ENCODE measurements at places on chromosomes 7 and 10. TPM values are rescaled to one million over a fixed set of nuclear protein-coding genes. Genes with fewer than 3 reads are reported as not detected.
A peak's percentile ranks its signal among the peaks of the same experiment; 100 is the strongest.

- DNase-seq: no peak
- H3K4me1 ChIP-seq: peaks cover 9% of the 10 kb centered on the region
- H3K4me3 ChIP-seq: no peak overlapping the region
- no peaks in the 10 kb centered on the region for H3K27me3 ChIP-seq
- no peaks in the 10 kb centered on the region for H3K36me3 ChIP-seq
- no peak overlapping the region for H3K27ac ChIP-seq
Observed at GRCh38 chr7:116159711-116160110, 50.6 kb upstream of the TES start.

The INMT gene
- 15.6 TPM for total RNA-seq

The DKK1 gene
- total RNA-seq: 0.44 TPM

The CADPS2 gene
- 8.9 TPM for total RNA-seq

The CD36 gene
- 1,075 TPM for total RNA-seq

The MUC3A gene
- 0.34 TPM for total RNA-seq

DNA sequence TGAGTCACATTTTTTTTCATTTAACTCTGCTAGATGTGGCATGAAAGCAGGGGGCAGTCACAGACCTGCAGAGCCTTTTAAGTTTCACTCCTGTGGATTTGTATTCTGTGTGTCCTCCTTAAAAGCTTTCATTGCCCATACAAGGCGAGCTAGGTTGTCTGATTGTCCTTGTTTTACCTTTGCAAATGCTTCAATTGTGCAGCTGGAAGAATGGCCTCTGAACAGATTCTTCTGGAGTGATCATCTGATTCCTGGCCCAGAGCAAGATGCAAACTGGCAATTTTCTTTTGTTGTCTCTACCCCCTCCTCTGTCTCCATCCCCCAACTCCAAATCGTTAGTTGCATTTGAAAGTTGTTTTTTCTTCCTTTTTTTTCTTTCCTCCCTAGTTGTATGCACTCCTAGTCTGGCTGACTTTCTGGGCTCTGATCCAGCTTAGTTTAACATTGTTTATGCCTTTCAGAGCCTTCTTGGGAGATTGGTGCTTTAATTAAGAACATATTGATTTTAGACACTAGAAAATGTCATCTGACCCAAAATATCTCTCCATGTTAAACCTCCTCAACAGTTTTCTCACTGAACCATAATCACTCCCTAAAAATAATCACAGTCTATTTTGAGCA is 150.2 kb downstream of the REEP3 start:
- peak overlapping the region; percentile 72 for H3K27ac ChIP-seq
- DNase-seq: no peak
- no peak overlapping the region for H3K4me3 ChIP-seq
- H3K4me1 ChIP-seq: peaks cover 51% of the 10 kb centered on the region
- H3K27me3 ChIP-seq: no peaks in the 10 kb centered on the region
- H3K36me3 ChIP-seq: no peaks in the 10 kb centered on the region

The CCL26 gene
- total RNA-seq: not detected

DNA sequence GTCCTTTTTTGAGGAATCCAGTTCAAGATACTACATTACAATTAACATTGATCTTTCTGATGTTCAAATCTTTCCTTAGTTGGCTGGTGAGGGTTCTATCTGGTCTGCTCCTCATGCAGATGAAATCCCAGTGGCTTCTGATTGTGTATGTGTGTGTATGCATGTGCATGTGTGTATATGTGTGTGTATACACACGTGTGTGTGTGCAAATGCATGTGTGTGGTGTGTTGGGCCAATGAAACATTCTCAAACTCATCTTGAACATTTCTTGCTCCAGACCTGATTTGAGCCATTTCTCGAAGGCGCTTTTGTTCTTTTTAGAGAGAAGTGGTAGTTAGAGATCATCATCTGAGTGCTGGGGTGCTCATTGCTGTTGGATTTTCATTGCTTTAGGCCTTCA is 113.9 kb downstream of the GLRX3 start:
- DNase-seq: no peak
- H3K36me3 ChIP-seq: no peaks in the 10 kb centered on the region
- no peak overlapping the region for H3K4me3 ChIP-seq
- H3K27me3 ChIP-seq: no peaks in the 10 kb centered on the region

DNA sequence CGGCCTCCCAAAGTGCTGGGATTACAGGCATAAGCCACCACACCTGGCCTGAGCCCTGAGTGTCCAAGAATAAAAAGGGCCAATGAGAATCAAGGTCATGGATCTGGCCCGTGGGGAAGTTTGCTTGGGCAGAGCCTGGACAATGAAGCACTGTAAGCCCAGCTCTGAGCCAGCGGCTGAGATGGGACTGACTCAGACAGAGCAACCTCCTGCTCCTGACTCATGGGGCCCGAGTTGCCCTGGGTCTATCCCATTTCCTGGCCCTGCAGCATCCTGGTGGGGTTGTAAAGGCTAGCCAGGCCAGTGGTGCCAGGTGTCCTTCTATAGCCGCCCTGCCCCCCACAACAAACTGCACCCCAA is 5.2 kb upstream of the MYH16 start:
- DNase-seq: no peak
- H3K4me1 ChIP-seq: no peaks in the 10 kb centered on the region
- H3K27ac ChIP-seq: no peak overlapping the region

- no peaks in the 10 kb centered on the region for H3K4me1 ChIP-seq
- no peaks in the 10 kb centered on the region for H3K36me3 ChIP-seq
- H3K27ac ChIP-seq: no peak overlapping the region
- DNase-seq: no peak
- no peaks in the 10 kb centered on the region for H3K27me3 ChIP-seq
Observed at GRCh38 chr10:83990126-83990525, 149.2 kb upstream of the GHITM start.

DNA sequence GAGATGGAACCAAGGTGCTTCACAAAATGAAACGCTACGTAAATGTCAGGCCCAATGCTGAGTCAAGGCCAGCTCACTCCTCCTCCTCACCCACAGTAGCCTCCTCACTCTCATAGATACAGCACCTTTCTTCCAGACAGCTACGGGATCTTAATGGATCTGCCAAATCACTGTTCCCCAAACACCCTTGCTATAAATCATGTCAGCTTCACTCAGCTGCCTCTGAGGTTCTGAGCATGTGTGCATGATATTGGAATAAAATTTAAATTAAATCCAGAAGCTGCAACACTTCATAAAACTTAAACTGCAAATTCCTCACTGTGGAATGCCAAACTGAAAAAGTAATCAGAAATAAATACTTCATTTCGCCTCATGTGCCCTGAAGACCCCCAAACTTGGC is 14.7 kb upstream of the CPXM2 start:
- no peaks in the 10 kb centered on the region for H3K27me3 ChIP-seq
- H3K4me1 ChIP-seq: no peaks in the 10 kb centered on the region
- H3K4me3 ChIP-seq: no peak overlapping the region
- H3K27ac ChIP-seq: no peak overlapping the region
- no peak for DNase-seq
